Fibroblast of the conjunctiva (primary cell): ENCODE measurements at places on chromosomes 6 and 20.

DNA sequence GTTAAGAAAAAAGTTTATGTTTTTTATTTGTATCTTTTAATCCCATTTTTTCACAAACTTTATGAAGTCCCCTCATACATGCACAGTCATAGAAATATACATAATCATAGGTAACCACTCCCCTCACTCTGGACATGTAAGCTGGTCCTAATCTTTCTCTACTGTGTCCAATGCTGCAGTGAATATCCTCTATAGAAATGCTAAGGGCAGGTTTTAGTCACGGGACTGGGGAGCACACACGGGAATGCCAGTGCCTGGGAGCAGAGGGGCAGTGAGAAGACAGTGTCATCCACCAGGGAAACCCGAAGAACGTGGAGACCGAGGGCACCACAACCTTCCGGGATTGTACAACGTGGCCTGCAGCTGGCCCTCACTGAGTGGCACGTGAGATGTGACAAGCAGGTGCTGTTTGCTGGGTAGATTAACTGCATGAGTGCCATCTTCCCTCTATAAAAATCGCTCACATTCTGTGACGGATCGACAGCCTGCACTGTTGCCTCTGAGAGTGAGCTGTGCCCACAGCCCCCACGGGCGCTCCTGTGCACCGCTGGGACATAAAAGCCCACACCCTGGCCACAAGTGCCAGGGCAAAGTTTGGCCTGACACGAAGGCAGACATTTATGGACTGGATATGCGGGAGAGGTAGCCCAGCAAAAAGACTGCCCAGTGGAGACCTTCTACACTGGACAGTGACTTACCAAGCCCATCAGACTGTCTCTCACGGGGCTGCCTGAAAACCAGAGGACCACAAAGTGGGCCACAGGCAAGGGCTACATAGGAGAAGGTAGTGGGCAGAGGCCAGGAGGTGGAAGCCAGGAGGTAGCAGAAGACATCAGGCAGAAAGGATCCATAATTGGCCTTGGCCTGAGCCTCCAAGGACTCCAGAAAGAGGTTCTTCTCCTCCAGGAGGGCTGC lies 63.2 kb downstream of the FGD2 start:
- no peak for DNase-seq

DNA sequence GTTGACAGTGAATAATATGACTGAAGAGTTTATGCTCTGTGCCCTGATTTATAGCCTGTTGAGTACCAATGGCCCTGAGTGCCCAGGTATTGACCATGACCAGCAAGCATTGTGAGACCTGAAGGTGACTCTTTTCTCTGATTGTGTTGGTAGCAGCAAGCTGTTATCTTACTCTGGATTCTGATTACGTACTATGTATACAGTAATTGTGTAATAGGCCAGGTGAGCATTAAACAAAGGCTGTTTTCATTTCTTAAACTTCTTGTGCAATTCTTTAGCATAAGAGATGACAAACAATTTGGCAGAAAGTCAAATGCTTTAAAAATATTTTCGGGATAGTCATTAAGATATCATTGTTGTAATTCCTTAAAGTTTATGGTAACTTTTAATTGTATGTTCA lies 111.7 kb upstream of the PTPRK start:
- no peak for DNase-seq

DNA sequence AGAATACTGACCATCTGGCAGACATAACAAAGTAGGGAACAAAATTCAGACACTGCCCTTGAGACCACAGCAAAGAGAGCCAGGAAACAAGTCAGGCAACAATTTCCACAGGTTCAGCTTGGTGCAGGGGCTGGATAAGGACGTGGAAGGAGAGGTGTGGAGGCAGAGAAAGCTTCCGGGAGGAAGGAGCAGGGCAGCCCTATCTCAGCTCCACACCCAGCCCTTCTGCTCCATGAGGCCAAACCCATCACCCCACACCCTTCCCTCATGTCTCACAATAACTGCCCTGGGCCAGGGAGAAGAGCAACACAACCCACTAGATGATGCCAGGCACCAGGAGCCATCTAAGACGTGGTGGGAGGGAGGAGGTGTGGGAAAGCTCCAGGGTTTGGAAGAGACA lies 5.8 kb downstream of the SNHG17 start:
- DNase-seq: no peak

DNA sequence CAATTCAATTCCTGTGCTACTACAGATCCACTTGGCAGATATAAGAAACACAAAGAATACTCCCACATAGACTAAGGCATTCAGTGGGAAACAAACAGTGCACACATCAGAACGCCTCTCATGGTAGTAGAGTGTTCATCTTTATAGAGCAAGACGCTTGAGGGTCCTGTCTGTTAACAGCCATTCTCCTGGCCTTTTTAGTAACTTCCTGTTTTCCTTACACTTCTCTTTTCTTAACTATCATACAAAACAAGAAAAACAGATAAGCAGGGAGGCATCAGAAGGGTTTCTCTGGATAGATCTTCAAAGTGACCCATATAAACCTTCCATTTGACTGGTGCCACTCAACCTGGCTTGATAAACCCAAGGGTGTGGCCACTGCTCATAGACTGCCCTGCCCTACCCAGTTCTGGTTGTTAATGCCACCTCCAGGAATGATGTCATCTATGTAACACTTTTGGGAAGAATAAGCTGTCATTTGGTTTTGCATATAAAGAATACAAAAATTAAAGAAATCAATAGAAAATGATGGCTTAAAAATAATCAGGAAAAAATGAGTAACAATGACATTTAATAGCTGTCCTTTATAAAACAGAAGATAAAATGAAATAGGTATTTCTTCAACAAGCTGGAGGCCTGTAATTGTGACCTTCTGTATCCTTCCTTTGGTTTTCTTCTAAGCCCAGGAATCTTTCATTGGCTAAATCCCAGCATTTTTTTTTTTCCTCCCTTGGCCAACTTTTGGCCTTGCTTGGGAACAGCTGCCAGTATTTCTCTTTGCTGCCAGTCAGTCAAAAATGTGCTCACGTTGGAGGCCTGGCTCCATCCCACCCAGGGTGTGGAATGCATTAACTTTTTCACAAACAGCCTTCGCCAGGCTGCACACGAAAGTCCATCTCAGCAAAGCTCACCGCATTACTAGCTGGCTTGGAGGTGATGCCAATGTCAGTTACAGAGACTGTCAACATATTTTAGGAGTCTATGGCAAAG lies 103.5 kb downstream of the GJA10 start:
- DNase-seq: peak; percentile 16

DNA sequence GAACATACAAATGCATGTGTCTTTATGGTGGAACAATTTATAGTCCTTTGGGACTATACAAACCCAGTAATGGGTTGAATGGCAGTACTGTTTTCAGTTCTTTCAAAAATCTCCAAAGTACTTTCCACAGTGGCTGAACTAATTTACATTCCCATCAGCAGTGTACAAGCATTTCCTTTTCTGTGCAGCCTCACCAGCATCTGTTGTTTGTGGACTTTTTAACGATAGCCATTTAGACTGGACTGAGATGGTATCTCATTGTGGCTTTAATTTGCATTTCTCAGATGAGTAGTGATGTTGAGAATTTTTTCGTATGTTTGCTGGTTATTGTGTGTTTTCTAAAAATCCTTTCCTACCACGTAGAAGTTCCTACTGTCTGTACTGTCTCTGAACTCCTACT lies 327.2 kb upstream of the ZFP64 start:
- no peak for DNase-seq

DNA sequence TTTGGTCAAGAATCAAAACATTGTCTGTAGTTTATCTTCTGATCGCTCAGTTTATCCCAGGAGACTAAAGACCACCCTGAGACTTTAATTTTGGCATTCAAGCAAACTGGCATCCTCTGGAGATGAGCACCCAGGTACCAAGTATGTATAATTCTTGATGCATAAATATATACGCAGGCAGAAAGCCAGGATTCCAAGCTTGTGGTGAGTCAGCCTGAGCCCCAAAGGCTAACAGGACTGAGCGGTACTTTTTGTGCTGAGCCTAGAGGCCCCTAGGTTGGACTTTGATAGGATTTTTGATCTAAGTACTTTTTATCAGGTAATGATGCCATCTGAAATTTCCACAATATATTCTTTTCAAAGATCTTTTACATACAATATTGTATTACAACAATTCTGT lies 301.3 kb downstream of the TFAP2B start:
- no peak for DNase-seq

DNA sequence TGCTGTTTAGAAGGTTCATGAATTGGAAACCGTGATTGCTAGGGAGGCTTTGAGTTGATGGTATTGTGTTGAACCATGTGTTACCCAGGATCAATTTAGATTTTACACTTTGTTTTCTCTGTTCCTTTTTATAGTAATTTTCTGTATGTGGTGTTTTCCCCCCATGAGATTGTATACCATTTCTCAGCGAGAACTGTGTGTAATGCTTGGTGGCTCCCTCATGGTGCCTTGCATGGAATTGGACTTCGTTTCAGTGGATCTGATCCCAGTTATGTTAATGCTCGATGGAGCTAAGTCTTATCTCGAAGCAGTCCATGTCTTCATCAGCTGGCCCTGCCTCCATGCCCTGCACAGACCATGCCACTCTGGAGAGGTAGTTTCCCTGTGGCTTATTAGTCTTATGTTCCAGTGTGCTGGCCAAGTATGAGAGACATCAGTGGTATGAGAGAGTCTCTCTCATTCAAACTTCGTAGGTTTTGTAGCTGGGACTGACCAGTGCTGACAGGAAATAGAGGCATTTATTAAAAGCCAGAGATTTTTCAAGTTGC lies 18.7 kb downstream of the PTPN1 start:
- DNase-seq: no peak

DNA sequence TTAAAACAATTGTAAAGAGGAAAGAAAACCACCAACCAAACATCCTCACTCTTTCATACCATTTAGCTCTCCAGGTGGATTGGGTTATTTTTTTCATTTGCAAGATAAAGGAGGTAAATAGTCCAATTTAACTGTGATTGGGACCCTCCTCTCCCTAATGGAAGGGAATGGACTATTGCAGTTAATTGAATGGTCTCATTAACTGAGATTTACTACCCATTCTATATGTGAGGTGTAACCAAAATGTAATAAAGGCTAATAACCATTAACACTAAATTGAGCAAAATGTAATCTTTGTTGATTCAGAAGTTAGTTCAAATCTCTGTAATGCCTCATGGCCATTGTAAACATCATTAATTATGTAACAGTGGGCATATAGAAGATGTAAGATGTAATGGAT lies 105.0 kb downstream of the KLHL32 start:
- no peak for DNase-seq

DNA sequence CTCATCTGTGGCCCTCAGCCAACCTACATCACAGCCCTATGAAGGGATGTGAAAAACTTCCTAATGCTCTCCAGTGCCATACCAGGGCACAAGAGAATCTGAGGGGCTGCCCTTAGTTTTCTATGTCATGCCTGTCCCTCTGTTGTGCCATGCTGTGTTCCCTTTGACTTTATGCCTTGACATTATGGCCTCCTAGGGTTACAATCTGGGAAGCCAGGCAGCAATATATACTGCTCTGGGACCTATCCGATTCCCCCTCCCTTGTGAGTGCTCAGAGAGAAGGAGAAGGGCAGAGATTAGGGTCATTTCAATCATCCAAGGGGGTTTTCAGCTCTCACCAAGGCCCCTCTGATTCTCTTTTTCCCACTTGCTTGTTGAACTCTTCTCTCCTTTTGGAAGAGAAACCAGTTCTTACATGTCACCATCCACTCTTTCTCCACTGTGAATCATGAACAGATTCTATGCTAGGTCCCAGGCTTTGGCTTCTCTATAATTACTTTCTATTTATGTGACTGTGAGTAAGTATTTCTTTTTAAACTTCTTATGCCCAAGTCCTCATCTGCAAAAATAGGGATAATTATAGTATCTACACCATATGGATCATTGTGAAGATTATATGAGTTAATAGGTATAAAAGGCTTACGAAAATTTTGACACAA lies 14.2 kb upstream of the FRK start:
- DNase-seq: no peak

DNA sequence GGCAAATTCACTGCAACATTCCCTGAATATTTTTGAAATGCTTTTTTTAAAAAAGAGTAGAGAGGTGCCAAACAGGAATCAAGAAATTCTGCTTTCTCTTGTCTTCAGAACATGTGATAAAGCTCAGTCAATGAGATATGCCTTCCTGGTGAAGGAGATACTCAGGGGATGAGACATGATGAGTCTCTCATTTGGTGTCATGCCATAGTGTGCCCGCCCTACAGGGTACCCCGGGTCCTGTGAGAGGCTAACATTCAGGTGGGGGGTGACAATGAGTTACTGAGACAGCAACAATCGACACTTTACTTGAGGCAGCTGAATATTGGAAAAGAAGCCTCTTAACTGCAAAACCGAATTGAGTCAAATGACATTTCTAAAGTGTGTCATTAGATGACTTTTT lies 6.7 kb downstream of the CCR6 start:
- DNase-seq: no peak

- DNase-seq: no peak
These were observed at the start of gene COL19A1 for GRCh38 chr6:69866351-69866769. Gene COL19A1 (plus strand): TSS chr6:69866556. CDS start chr6:69879568, 13,012 bp downstream.

DNA sequence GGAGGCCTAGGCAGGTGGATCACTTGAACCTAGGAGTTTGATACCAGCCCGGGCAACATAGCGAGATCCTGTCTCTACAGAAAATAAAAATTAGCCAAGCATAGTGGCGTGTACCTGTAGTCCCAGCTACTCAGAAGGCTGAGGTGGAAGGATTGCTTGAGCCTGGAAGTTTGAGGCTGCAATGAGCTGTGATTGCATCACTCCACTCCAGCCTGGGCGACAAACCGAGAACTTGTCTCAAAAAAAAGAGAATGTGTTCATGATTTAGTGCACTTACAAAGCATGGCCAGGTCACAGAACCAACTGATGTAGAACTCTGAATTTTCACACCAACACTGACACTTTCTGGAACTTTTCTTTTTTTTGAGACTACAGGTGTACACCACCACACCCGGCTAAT lies 182.7 kb downstream of the ZFP64 start:
- no peak for DNase-seq

DNA sequence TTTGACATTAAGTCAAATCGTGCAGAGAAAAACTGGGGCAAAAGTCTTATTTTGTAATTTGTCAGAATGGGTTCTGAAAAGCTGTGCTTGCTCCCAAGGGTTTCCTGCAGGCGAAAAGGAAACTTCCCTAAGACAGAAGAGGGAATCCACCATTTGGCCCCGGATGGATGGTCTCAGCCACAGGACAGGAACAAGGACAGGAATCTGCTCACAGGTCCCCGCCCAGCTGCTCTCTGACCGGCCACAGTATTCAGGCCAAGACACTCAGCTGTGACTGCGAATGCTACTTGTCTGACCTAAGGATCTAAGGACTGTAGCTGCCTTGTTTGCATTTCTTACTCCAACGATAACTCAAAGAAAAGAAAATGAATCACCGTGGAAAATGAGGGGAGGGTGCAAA lies 197.0 kb downstream of the BMP7 start:
- no peak for DNase-seq

DNA sequence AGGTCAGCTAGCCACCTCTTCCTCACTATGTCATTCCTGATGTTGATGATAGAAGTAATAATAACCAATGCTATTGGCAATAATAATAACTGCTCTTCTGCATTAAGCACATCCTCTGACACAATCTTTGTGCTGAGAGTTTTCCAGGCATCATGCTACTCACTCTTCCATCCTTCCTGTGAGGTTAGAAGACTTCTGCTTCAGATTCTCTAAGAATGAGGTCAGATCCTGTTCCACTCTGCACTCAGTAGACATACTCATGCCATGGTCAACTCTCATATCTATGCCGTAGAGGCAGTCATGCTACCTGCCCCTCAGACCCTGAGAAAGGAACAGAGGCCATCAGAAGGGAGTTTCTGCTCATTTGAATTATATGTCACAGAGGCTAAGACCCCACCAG lies 98.1 kb upstream of the TOP1 start:
- no peak for DNase-seq
